Large intestine (tissue), 12 donors: ENCODE measurements at places on chromosomes 12 and 14. TPM values are rescaled to one million over a fixed set of nuclear protein-coding genes. Genes with fewer than 3 reads are reported as not detected.

GRCh38 chr12:38934686-38935085 is 29.3 kb upstream of the CPNE8 start:
- no peak for DNase-seq

GRCh38 chr14:38883127-38883526 is 219.9 kb downstream of the SEC23A start:
- no peak for DNase-seq

DNA sequence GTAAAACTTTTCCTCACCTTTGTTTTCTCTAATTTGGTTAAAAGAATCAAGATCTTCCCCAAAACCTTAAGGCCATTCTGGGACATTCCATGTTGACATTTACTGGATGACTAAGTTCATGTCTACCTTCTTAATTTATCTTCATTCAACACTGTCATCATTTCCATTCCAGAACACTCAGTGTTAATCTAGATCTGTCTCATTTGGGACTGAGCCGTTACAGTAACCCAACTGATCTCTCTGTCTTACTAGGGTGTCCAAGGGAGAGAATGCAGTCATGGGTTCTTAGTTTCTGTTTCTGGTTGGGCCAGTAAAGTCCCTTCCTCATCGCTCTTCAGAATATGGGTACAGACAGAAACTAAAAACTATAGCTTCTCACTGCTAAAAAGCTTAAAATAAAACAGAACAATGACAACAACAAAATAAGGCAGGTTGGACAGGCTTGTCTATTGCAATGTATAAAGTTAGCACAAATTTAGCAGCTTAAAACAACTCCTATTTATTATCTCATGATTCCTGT is 144.8 kb downstream of the ASCL1 start:
- DNase-seq: no peak

DNA sequence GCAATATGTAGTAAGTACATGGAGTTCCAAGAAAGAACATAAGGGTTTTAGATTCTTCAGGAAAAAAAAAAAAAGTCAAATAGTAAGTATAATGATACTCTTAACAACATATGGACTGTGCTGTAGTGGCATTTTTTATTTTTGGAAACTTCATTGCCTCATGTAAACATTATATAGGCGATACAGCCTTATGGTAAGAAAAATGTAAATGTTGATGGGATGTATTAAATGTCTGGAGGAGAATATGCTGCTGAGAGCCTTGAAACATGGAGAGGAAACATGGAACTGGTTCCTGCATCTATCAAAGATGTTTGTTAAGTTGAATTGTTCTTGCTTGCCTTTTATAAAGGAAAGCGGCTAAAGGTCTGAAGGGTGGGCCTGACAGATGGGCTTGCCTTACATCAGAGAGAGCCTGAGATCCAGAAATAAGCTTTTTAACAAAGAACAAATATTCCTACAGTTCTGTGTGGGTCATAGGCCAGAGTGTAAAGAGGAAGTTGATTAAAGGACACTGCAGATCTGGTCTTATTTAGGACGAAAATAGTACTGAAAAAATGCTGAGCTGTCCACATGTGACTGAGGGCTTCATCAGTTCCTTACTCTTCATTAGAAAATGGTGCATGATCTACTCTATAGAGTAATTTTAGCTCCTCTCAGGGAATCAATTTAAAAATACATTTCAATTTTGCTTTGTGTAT is 448.1 kb upstream of the DCN start:
- DNase-seq: no peak

DNA sequence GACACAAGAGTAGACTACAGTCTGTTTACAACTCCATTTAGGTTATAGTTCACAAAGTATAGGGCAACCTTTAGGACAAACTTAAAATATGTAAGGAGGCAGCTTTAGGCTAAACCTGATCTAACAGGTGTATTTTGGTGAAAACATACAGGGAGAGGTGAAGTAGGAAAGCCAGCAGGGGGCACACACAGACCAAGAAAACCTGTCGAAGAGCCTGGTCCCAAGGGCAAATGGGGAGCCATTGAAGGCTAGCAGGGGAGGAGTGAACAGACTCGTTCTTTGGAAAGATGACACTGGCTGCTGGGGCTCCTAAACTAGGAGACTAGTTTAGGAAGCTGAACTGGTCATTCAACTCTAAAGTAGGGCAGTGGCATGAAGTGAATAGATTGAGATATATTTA is 138.8 kb upstream of the WSCD2 start:
- peak; percentile 28 for DNase-seq

- no peak for DNase-seq
These were observed 7.2 kb downstream of the ADAM20 start for GRCh38 chr14:70527501-70528105.

- no peak for DNase-seq
These were observed 68.6 kb downstream of the EEA1 start for GRCh38 chr12:92860521-92860920.

GRCh38 chr14:97074856-97075255 is 277.7 kb downstream of the VRK1 start:
- DNase-seq: no peak

- no peak for DNase-seq
These were observed 117.9 kb downstream of the PDE3A start for GRCh38 chr12:20486233-20486632.

GRCh38 chr12:65074932-65075331 is 46.2 kb downstream of the WIF1 start:
- no peak for DNase-seq

Gene DCAF4
- polyA plus RNA-seq: 15.3 TPM

Gene GPR65
- 1.2 TPM for polyA plus RNA-seq

Gene CCNB1IP1
- polyA plus RNA-seq: 67.7 TPM

Gene CCDC175
- 1.5 TPM for polyA plus RNA-seq

Gene TAS2R20
- polyA plus RNA-seq: 2.5 TPM
